PC-9 (cell line): ENCODE measurements at places on chromosomes 12 and 14. TPM values are rescaled to one million over a fixed set of nuclear protein-coding genes. Genes with fewer than 3 reads are reported as not detected.

Gene FAIM2
- total RNA-seq = not detected in 2 replicates

Gene KRT82
- not detected in 2 replicates for total RNA-seq

Gene CDCA3
- total RNA-seq = 104 and 125 TPM in 2 replicates

Gene KRT71
- total RNA-seq = not detected in 2 replicates

Gene EGLN3
- 22.6 and 23.6 TPM in 2 replicates for total RNA-seq

Gene ACVRL1
- not detected in 2 replicates for total RNA-seq

Gene DENND5B
- total RNA-seq = 9.2 and 10.2 TPM in 2 replicates

Gene CCNB1IP1
- total RNA-seq = 30.8 and 34.0 TPM in 2 replicates

Gene RGS6
- total RNA-seq = not detected in 2 replicates

Gene TAC3
- not detected in 2 replicates for total RNA-seq

Gene KRT8
- 2,689 and 2,962 TPM in 2 replicates for total RNA-seq

DNA sequence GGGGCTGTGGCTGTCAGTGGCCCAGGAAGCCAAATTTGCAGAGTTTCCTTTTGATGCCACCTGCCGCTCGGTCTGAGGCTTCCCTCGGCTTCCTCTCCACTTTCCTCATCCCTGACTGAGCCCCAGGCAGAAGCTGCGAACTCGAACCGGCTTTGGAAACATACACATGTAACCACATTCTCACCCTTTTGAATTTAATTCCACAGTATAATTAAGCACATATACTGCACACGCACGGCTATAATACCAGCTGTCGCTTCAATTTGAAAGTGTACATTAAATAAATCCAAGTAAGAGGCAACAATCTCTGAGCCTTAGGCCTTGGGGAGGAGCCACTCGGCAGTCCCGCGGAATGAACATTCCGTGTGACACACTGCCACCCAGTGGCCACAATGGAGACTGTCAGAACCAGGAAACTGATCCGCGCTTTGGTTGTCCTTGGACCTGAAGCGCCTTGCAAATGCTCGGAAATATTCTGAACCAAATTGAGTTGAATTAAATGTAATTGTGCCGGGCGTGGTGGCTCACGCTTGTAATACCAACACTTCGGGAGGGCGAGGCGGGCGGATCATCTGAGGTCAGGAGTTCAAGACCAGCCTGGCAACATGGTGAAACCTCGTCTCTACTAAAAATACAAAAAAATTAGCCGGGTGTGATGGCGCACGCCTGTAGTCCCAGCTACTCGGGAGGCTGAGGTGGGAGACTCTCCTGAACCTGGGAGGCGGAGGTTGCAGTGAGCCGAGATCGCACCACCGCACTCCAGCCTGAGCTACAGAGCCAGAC lies 117.9 kb upstream of the TMPO start:
- peak; percentile 71 for DNase-seq

- DNase-seq = no peak
Measured at GRCh38 chr14:99786511-99786989, 6.7 kb upstream of the EML1 start.

DNA sequence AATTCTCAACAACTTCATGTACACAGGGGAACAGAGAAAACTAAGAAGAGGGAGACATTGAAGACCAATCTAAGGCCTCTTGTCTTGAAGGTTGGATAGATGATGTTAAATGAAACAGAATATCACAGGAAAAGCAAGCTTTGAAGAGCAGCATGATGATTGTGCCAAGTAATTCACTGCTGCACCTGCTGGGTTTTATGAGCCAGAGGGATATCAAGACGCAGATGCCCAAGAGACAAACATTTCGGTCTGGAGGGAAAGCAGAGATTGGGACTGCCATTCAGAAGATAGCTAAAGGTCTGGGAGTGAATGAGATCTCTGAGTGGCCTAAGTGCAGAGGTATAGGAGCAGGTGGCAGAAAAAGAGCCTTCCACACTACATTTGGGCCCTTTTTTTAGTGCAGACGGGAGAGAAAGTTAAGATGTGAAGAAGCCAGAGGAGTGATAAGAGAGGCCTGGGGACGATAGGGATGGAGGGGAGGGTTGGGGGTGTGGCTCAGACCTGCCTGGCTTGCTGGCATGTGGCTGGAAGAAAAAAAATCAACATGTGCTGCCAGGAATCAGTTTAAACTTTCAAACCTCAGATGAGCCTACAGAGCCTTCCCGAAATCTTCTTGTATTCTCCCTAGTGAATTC lies 200.6 kb downstream of the AEBP2 start:
- DNase-seq = no peak

DNA sequence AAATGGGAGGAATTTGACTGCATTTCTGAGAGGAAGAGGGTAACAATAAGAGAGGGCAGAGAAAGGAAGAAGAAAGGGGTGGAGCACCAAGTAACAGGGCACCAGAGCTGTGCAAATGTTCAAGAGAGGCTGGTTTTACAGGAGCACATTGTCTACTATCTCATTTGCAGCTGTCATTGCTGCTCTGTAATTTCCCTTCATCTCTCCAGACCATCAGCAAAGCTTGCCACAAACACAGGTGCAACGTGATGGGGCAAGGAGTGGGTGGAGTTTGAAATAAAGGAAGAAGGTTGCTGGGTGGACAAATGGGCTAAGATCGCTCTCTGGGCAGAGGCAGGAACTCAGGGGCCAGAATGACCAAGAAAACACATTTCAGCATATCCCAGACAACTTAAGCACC lies 47.9 kb upstream of the PLEKHG6 start:
- DNase-seq = no peak

DNA sequence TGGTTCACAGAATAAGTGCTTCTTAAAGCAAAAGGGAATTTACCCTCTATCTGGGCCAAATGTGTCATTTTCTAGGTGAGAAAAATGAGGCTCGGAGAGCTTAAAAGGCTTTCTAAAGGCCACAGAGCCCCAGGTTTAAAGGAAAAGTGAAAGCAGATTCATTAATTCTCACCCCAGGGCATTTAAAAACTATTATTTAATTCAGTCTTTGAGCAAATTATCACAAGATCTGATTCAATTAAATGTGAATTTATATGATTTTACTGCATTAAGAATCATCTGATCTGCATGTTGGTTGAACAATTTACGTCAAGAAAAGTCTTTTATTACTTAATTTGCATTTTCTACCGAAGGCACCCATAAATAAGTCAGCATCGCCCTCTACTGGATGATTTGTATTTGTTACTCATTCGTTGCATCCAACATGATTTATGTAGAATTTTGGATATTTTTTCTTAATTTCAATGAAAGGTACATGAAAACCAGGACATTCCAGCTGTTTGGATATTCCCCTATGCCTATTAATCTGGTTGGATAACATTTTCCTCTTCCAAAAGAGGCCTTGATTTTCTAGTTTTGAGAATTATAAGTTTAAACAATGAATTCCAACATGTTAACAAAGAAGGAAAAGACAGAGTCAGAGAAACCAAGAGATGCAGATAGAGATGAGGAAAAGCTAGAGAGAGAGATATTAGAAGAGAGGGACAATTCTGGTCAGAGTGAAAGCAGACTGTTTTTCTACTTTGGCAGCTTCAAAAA lies 19.1 kb upstream of the DHRS7 start:
- DNase-seq = no peak

DNA sequence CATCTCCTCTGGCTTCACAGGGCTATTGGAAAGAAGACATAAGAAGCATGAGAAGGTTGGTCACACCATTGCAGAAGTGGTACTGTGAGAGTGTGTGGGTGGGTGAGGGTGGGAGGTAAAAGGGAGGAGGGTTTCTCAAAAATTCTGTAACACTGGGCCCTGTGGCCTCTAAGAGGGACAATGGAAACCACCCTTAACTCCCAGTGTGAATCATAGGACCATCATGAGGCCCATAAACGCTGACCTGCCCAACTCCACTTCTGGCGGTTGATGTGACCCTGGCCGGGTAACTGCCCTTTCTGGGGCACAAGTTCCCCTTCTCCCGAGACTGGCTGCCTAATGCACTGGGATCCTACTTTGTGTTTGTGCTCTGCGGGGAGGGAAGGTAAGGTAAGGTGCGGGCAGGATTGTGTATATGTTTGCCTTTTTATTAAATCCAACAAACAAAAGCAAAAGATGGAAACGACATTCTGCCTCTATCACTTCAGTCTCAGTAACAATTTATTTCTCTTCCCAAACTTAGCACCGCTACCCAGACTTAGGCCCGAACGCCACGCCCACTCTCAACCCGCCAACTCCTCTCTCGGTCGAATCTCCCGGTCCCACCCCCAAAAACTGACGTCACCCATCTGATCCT lies 551 bp downstream of the METTL1 start:
- peak; percentile 87 for DNase-seq

DNA sequence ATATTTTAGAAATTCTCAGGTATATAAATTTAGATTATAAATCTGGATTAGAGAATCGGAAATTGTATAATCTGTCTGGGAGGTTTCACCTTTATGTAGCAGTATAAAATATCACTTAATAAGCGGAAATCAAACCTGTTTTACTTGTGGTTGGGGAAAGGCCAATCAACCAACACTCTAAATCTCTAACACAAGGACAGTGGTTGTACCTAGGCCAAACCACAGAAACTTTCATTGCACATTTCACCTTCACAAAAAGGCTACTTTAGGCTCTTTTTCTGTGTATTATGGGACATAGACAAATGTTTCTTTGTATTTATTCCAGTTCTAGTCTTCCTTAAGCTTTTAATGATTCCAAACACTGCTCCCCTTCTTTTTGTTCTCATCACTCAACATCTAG lies 19.8 kb downstream of the ERH start:
- no peak for DNase-seq

GRCh38 chr12:96502477-96502876 lies 13.1 kb downstream of the CFAP54 start:
- DNase-seq = no peak

- no peak for DNase-seq
Measured at GRCh38 chr14:106013879-106014376, 487.5 kb downstream of the TMEM121 start.

- DNase-seq = no peak
Measured at GRCh38 chr12:49903700-49904423, at the start of gene FAIM2. Gene FAIM2, minus strand, starts transcription at chr12:49903900. Its CDS starts 108 bp downstream, at chr12:49903792.

GRCh38 chr14:21055432-21056117 lies 2.0 kb upstream of the RNASE8 start:
- DNase-seq = no peak

DNA sequence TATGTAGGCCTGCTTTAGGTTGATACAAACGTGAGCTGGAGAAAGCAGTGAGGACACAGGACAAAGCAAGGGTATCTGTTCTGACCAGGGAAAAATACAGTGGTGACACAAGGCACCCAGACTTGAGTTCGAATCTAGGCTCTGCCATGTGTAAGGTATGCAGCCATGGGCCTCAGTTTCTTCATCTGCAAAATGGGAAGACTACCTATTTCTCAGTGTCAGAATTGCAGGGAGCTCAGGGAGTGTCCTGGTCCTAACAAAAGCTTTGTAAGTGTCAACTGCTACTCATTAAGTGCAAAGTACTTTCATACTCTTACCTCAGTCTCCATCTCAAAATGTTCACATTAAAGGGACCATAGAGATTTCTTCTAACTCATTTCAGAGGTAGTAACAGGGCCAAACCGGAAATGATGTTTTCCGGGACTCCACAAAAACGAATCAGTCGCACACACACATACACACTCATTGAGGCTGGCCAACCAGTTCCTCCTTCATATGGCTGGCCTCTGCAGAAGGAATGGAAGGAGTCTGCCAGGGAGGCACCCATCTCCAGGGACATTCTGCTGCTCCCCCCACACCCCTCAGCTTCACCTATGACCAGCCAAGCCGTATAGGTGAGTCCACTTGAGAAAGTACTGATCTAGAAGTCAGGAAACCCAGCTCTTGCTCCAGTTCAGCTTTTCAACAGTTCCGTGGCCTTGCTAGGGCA lies 7.8 kb downstream of the CTDSP2 start:
- no peak for DNase-seq

DNA sequence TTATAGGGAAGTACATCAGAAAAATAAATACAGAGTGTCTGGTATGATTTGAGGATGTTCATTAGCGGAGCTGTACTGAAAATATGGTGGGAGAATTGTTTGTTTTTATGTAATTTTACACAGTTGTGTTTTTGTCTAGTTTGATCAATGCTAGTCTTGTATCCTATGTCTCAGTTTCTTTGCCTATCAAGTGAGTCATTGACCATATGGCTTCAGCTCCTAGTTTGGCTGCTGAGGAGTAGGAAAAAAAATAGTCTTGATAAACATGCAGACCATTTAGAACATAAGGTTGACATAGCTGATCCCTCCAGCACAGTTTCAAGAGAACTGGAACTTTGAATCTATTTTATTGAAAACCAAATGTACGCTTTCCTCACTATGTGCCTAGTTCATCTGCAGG lies 1292.1 kb upstream of the FLRT2 start:
- DNase-seq = no peak

DNA sequence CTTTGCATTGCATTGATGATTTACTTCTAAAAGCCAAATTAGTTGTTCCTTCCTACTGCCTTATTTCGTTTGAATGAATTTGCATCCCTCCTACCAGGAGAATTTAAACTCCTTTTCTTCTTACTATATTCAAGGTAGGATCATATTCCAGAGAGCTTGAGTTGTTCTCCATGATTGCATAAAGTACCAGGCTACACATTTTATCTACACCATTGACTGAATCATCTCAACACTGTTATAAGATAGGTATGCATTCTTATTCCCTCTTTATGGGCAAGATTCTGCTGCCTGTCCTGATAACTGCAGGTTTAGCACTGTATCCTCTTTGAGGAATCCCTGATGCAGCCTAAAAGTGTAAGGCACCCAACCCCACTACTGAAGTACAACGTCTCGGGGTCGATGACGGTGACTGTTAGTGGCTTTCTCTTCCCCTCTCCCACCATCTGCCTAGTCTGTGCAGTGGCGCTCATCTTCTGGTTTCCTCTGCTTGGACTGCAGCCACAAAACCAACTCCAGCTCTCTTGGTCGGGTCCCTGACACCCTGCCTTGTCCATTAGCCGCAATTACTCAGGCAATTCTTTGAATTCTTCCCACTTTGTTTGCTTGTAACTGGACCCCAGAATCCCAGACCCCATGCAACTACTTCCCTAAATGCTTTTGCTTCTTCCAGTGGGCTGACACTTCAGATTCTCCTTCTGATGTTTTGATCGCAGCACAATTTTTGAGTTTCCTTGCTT lies 44.4 kb upstream of the STXBP6 start:
- no peak for DNase-seq

DNA sequence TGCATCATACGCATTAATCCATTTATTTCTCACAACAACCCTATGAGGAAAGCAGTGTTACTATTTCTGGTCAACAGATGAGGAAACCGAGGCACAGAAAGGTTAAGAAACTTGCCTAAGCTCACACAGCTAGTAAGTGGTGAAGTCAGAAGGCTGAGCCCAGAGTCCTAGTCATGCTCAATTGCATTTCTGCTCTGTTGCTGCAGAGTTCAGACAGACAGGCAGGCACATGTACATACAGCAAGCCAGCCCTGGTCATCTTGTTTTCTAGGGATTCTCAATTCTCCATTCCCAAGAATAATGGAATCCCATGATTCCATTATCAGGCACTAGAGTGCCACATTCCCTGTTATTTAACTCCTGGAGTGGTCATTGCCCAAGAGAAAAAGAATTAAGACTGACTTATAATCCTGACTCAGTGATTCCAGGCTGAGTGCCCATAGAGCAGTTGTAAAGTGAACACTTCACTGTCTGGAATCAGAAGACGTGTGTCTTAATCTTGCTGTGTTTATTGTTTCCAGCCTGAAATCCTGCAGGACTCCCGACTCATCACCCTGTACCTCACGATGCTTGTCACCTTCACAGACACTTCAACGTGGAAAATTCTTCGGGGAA lies 10.7 kb downstream of the UBE3B start:
- no peak for DNase-seq

- no peak for DNase-seq
Measured at GRCh38 chr12:24772813-24773212, 176.1 kb downstream of the BCAT1 start.
